ENCODE measurements at places on chromosomes 7 and 10.

- DNase-seq, result no peak
These were observed 8.5 kb downstream of the AKR1B15 start for GRCh38 chr7:134557391-134557790.

GRCh38 chr10:10499839-10500238 is 517.8 kb upstream of the CELF2 start:
- DNase-seq, result no peak

- no peak for DNase-seq
These were observed 105.0 kb downstream of the PKD1L1 start for GRCh38 chr7:47843291-47843690.

DNA sequence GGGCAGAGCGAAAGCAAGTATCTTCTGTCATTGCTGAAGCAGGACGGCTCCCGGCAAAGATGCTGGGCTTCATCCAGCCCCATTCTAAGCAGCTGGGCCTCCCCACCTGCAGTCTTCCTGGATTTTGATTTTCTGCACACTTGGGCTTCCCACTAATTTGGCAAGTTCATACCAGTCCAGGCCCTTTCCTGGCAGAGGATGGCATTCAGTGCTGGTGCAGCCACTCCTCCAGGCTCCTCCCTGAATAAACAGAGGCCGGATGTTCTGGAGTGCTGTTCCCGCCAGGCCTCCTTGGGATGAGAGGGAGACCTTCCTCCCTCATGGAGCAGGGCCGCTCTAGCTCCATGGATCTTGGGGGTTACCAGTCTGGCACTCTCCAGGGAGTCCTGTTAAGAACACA is 3.4 kb downstream of the BAG3 start:
- no peak for DNase-seq

DNA sequence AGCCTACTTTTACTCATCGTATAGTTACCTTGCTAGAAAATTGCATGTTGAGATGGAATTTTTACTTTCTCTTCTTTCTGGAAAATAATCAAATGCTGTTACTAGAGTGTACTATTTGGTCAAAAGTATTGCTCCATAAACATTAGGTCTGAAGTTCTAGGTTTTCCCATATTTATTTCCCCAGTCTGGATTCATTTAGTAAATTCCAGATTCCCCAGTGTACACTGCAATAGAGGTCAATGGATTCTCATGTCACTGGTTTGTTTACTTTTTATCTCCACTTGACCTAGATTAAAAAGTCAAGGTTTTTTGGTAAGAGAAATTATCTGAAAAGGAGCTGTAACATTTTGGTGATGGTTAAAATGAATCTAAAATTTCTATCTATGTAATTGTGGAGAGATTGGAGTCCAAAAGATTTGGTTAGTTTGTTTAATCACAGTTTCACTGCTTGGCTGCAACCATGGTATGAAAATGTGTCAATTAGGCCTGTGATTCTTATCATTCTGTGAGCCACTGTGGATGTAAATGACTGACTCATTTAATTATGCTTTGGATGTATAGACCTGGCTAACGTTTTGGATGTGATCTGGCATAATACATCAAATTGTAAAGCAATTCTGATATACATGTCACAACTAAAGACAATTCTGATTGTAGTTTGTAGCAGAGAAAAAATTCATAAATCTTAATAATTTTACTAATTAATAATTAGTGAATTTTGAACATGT is 32.7 kb upstream of the STEAP4 start:
- DNase-seq, result no peak

DNA sequence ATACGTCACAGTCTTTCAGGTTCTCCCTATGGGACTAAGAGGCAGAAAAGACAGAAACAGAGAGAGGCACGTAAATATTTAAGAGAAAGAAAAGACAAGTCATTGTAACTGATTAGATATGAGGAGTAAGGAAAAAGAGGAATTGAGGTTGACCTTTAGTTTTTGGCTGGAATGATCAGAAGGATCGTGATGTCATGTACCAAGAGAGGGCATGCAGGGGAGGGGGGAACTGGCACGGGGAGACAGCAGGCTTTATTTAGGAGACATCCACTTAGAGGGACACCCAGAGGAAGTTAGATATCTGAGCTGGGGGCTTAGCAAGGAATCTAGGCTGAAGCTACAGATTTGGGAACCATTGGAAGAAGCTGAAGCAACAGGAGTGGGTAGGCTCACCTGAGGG is 9.2 kb upstream of the LRRC20 start:
- no peak for DNase-seq

- DNase-seq, result no peak
These were observed 85.9 kb downstream of the USP6NL start for GRCh38 chr10:11525503-11525902.

GRCh38 chr7:3861386-3861785 is 560.3 kb downstream of the SDK1 start:
- no peak for DNase-seq

GRCh38 chr10:120327675-120328074 is 129.4 kb upstream of the PLPP4 start:
- DNase-seq, result no peak

DNA sequence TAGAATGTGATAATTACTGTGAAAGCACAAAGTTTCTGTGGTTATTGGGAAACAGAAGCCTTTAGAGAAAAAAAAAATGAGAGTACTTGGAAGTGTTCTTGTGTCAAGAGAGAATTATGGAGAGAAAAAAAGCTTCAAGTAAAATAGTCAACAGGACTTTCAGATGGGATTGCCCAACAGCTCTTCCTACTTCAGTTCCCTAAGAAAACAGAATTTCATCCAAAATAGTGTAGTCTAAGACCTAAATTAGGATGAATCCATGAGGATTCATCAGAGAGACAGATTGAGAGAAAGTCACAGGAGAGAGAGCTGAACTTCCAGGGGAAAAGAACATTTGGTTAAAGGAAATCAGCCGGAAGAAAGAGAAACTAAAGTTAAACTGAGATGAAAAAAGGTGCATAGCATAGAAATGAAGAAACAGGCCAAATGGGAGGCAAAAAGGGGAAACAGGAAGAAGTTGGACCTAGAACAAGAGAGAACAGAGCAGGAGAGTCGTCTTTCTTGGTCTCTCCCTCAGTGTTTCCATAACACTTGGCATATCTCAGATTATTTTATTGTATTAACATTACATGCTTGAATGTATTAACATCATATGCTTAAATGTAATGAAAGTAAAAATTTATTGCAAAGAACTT is 2.5 kb downstream of the SCIN start:
- DNase-seq, result no peak

DNA sequence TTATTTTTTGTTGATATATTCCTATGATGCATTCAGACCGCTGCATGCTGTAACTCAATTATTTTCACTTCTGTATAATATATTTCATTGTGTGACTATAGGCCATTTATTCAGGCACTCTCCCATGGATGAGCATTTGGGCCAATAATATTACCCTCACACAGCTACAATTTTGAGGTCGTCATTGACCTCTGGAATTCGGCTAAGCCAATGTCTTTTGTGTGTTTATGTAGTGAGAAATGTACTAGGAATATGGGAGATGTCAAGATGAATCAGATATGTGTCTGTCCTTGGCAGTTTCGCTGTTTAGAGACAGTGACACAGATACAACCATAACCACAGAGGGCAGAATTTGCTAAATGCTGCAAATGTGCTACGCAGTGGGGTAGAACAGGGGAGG is 474.2 kb downstream of the ADRA2A start:
- DNase-seq, result no peak

DNA sequence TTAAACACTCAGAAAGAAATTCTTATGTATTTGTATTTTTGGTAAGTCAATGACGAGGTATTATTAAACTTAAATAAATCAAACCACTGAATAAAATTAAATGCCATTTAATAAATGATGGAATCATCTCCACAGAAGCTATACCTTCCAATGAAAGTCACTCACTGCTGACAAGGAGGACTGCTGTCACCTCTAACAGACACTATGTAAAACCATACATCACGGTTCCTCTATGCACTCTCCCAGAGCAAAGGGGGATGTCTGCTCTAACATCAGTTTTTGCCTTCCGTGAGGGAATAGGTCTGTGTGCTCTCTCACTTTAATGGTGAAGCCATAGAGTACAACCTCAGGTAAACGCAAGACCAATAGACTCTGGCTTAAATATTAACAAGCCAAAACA is 99.7 kb upstream of the DDC start:
- DNase-seq, result no peak

- no peak for DNase-seq
These were observed 643.3 kb upstream of the SORCS1 start for GRCh38 chr10:107807836-107808235.

DNA sequence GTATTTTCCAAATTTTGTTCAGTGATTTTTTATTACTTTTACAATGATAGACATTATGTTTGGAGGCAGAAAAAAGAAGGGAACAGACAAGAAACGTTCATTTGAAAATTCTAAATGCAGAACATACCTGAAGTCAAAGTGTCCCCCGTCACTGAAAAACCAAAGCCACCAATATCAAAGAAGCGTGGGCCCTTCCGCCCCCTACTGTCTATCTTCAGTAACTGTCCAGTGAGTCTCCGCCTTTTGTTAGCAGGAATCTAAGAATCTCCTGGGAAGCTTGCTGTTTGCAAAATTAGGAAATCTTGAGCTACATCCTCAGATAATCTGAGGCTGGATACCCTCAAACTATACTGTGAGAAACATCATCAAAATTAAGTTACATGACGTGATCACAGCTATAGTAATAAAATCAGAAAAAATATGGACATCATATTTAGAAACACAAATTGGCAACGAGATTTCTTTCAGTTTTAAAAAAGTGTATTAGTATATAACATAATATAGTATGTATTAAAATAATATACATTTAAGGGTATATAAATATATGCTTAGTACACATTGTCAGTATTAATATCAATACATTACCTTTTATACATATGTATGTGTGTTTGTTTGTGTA is 169.3 kb upstream of the AKR1E2 start:
- peak; percentile 59 for DNase-seq

GRCh38 chr10:117334926-117335325 is 40.3 kb downstream of the PDZD8 start:
- no peak for DNase-seq

DNA sequence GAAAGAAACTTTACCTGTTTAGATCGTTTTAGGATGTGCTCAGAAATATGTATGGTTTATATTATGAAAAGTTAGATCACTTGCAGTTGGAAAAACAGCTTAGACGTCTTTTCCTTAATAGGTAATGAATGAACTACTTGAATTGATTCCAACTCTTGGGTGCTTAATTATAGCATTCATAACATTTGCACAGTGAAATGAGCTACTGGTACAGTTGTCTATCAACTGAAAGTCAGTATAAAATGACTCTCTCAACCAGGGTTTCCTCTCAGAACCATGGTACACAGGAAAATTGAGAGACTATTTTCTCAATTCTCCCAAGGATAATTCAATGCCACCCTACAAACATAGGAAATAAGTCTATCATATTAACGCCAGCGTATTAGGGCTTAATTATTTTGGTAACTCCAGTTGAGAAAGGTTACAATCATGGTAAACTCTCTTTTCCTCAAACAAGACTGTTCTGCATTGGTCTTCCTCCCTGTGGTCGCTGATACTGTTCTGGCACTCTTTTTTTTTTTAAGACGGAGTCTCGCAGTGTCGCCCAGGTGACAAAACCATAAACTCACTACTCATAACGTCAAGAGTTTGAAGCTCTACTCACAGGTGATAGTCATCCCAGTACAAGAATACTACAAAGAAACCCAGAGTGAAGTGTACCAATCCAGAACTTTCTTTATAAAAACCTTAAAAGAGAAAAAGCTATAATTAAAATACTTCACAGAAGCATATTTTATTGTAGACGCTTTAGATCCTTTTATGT is 2.0 kb downstream of the ANLN start:
- peak; percentile 24 for DNase-seq

GRCh38 chr7:111076205-111076604 is 14.7 kb upstream of the LRRN3 start:
- DNase-seq, result no peak

- no peak for DNase-seq
These were observed 64.8 kb downstream of the ARMC3 start for GRCh38 chr10:22992621-22993020.

DNA sequence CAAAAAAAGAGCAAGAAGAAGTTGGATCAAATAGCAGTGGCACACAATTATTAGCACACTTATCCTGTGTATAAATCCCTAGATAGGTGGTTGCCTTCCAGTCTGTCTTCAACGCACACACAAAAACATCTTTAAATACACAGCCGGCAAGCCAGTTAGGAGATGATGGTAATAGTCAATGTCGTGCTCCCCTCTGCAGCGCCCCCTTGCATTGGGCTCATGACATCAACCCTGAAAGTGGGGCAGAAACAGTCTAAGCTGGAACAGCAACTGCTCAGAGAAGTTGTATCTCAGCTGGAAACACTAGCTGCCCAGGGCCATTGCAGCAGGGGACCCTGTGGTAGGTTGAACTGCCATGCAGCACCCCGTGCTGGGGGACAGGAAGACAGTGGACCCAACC is 179.5 kb upstream of the YAE1 start:
- no peak for DNase-seq

DNA sequence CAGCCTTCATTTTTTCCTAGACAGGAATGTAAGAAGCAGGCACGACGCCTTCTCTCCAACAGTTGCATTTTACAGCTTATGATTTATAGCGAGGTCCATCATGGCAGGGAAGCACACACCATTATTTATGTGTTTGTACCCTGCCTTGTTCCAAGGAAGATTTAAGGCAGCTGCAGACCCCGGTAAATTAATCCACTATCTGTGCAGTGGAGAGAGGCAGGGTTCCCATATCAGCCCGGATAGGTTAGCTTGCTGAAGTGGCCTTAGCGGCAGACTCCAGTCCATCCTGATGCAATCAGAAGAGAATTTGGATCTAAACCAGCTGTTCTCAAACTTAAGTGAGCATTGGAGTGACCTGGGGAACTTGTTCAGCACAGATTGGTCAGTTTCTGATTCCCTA is 359.4 kb downstream of the GALNT17 start:
- no peak for DNase-seq

DNA sequence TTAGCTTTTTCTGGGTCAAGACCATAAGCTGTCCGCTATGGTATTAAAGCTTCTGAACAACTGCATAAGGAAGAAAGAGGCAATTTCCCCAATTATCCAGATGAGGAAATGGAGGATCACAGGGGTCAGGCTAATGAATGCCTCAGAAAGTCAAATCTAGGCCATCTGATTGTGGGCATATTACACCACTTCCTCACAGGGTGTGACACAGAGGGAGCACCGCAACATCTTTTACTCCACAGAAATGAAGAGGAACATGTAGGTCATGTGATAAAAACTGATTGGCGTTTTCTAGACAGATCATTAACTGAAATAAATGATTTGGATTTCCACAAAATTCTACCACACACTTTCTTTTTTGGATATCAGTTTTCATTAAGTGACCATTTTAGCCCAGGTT is 384.4 kb downstream of the PARD3 start:
- DNase-seq, result no peak

GRCh38 chr7:150740053-150740452 is 2.8 kb downstream of the GIMAP5 start:
- peak; percentile 50 for DNase-seq

DNA sequence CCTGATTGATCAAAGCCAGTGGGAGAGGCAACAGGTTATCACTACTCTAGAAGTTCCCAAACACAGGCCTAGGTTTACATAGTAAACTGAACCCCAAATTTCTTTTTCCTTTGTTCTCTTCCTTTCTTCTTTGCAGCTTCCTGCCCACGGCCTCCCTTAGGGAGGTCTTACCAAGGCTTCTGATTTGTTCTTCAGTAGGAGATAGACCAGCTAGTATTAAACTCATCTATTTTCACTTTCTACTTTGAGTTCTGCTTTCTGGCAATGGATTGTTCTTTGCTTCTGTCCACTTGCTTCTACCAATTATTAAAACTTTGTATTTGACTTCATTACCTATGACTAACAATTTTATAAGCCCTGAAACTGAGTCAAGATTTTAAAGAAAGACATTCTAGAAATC is 251.2 kb upstream of the FZD1 start:
- DNase-seq, result no peak

- no peak for DNase-seq
These were observed 191.3 kb downstream of the FGFR2 start for GRCh38 chr10:121406823-121407545.

Data from activated naive CD4-positive, alpha-beta T cell treated with anti-CD3 and anti-CD28 coated beads, Interleukin-2, amount 10 ng/mL, durations not matched to agents 7 days and 5 days (primary cell).